ENCODE measurements at places on chromosomes 11 and 22.

- DNase-seq: no peak
Observed at GRCh38 chr11:19910931-19911330, 198.3 kb downstream of the NAV2 start.

GRCh38 chr11:117983163-117983475 lies 3.1 kb upstream of the IL10RA start:
- DNase-seq: no peak

DNA sequence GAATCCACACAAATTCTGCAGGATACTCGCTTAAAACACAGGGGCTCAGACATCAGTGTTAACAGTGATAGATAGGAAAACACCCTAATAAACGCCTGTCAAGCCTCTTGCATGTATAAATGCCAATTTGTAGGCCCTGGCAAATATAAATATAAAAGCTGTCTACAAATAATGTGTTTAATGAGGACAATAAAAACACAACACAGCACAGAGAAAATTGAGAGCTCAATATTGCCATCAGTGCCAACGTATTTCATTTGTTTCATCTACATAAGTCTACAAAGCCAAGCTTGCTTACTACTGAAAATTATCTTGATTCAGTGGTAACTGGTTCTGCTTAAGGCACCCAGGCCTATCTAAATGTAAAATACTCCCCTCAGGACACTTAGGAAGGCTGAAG lies 1387.0 kb upstream of the TENM4 start:
- DNase-seq: no peak

DNA sequence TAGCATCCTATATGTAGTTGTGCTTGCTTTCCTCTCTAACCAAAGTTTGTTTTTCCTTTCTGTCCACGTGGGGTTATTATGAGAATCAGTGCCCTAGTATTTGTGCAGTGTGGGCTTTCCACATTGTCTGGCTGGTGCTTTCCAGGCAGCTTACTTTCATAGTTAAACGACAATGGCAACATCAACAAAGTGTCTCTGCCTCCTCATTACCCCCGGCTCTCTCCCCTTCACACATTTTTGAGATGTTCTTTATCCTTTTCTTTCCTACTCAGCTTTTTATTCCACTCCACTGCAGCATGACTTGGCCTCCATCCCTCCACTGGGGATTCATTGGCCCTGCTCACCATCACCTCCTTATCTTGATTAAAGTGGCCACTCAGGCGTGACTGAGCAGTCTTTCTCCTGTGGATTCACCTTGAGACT lies 19.1 kb downstream of the SPECC1L start:
- no peak for DNase-seq

DNA sequence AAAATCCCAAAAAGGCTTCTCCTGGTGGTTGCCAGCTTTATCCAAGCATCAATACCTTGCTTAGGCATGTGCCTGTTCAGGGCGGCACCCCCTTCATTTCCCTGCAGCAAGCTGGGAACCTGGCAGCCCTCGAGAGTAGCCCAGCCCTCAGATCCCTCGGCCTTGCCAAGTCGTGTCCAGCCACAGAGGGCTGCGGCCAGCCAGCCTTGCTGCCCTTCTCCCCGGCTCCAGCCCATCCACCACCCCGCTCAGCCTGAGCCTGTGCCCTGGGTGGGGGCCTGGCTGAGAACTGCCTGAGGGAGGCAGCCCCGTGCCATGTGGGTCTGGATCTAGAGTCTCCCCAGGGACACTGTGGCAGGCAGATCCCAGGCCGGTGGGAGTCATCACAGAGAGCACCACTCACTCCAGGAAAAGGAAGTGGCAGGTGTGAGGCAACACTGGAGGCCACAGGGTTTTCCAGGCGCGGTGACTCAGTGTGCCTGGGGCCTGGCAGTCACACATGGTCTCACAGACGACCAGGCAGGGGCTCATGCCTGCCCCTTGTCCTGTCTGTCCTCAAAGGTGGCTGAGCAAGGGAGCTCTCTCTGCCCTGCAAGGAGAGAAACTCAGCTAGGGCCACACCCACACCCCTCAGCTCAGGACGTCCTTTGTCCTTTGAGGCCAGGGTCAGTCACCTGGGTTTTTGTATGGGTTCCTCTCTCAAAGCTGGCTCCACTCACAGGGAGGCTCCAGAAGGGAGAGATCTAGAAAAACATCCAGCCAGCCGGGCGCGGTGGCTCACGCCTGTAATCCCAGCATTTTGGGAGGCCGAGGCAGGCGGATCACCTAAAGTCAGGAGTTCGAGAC lies 12.2 kb upstream of the CDC42BPG start:
- no peak for DNase-seq
